ENCODE measurements at places on chromosomes 7 and 10.

GRCh38 chr7:69962186-69963065, 364.2 kb downstream of the AUTS2 start:
- no peak for DNase-seq

DNA sequence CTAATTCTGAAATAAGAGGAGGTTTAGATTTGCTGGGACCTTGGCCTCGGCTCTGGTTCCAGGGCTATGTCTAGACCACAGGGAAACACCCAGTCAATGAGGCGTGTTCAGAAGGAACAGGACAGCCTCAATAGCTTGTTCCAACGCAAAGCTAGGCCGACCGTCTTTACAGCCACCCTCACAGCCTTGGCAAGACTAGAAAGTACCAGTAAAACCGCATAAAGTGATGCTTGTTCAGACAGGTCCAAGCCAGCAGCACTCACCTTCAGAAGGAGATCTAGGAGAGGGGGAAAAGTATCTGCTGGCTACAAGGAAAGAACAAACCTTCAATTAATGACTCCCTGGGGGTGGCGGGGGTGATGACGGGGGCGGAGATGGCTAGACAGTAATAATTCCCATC, 50.1 kb upstream of the LMTK2 start:
- DNase-seq: no peak

DNA sequence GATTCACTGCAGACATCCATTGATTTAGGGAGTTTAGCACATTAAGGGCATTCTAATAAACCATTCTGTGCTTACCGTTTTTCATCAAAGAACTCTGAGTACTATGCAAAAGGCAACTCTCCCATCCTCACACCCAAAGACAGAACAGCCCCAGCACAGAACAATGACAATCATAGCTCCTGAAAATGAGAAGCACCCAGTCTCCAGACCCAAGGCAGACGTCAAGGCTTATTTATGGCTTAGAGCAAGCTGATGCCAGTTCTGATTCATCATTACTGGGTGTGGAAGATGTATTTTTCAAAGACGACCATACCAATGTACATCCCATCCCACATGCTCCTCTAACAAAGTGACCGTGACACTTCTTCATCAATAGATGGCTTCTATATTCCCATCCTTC, 67.6 kb downstream of the OSBPL3 start:
- no peak for DNase-seq

GRCh38 chr10:84540617-84541288, 212.4 kb downstream of the CCSER2 start:
- DNase-seq: peak; percentile 49

- no peak for DNase-seq
These were observed 70.4 kb downstream of the ST8SIA6 start for GRCh38 chr10:17383801-17384555.

DNA sequence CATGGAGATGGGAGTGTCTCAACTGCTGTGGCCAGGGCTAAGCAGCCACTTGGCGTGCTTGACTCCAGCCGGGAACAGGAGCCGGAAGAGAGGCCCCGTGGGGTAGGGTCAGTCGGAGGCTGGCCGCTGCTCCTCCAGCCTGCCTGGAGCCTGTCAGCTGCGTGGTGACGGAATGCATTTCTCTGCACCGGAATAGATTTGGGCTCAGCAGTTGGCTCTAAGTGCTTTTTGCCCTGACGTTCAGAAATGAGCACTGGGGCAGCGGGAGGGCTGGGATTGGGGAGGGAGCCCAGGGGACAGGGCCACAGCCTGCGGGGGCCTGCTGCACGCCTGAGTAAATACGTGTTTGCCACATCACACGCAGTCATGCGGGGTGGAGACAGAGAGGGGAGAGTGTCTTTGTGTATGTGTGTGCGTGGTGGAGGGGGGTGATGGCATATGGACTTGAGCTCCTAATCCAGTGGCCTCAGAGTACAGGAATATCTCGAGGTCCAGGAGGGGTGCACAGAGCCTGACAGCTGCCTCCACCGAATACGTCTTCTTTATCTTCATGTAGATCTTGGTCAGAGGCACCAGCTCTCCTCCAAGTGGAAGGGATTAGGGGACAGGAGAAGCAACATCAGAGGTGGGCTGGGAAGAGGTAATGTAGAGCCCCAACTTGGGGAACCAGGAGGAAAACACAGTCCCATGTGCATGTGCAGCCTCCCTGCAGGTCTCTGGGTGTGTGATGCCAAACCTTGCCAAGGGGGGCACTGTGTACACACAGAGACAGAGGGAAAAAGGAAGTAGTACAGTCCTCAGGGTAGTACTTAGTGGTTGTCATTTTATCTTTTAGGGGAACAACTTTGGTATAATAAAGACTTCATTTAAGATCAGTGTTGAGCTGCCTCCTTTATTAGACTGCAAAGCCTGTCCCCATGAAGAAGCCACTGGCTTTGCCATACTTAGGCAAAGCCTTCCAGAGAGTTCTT, 151.4 kb downstream of the CDH23 start:
- DNase-seq: no peak

DNA sequence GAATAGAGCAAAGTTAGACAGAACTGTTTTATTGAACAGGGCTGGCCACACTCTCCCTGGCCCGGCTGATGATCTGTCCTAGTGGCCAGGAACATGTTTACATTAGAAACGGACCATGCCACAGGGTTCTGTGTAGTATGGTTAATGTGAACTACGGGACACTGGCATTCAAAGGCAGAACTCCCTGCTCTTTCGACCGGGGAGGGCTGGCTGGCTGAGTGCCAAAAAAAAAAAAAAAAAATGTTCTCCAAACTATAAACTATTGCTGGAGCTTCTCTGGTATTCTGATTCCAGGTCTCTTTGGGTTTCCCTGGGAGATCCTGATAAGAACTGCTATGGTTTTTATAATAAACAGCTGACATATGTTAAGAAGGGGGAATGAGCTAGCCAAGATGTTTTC, 1262.6 kb upstream of the SORCS1 start:
- DNase-seq: no peak

GRCh38 chr10:16966991-16967865, 150.0 kb upstream of the RSU1 start:
- DNase-seq: no peak

GRCh38 chr7:2734751-2735571, 47.0 kb downstream of the AMZ1 start:
- no peak for DNase-seq

- no peak for DNase-seq
These were observed 33.6 kb downstream of the GPER1 start for GRCh38 chr7:1121476-1121875.

DNA sequence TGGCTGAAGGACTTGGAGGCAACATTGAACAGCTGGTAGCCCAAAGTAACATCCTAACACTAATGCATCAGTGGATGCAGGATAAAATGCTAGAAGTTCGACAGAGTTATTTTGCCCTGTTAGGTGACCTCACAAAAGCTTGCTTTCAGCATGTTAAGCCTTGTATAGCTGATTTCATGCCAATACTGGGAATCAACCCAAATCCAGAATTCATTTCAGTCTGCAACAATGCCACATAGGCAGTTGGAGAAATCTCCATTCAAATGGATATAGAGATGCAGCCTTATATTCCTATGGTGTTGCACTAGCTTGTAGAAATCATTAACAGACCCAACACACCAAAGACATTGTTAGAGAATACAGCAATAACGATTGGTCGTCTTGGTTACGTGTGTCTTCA, 62.9 kb downstream of the CCSER2 start:
- no peak for DNase-seq

GRCh38 chr7:146772601-146773000, 656.0 kb downstream of the CNTNAP2 start:
- DNase-seq: no peak

- DNase-seq: no peak
These were observed 84.8 kb downstream of the HBP1 start for GRCh38 chr7:107253599-107253998.

DNA sequence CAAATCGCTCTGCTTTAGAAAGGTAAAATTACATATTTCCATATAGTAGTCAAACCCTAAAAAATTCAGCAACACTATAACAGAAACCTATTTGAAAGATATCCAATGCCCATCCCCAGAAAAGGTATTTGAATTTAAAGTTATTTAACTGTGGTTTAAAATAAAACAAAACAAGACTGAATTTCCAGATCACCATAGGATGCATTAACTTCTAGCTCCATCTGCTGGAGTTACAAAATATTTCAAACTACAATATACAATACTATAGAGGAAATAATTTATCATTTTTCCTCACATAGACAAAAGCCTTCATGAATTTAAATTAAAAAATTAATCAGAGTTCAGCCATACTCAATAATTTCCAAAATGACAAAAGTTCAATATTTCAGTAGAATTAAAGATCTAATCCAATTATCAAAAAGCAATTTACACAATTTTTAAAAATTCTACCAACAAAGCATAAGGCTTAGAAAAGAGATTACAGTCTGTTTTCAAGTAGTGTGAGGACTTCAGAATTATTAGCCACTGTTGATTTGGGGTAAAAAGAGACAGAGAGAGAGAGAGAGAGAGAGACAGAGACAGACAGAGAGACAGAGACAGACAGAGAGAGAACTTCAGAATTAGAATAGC, 75.9 kb downstream of the LMBR1 start:
- DNase-seq: no peak

DNA sequence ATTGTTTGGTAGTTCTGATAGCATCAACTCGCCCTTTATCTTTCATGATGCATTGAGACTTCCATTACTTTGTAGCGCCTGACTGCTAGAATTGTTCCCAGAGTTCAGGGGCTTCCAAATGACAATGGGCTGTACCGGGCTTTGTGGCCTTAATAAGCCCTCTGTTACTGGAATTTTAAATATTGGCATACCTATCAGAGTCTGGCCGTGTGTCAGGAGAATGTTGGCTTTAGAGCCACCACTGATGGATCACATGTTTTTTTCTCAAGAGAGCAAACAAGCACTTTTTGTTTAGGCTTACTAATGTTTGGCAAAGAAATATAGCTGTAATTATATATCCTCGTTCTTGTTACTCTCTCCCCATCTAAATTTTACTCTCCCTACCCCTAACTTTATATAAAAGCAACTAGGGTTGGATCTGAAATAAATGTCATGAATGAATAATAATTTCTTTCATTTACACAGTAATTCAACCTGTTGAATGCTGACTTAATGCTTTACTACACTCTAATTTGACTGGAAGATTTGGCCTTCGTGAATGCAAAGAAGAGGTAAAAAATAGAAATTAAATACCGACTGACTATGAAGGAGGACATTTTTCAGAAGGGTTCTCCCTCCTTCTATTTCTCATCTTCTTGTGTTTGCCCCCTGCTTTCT, 396.7 kb downstream of the AUTS2 start:
- no peak for DNase-seq

DNA sequence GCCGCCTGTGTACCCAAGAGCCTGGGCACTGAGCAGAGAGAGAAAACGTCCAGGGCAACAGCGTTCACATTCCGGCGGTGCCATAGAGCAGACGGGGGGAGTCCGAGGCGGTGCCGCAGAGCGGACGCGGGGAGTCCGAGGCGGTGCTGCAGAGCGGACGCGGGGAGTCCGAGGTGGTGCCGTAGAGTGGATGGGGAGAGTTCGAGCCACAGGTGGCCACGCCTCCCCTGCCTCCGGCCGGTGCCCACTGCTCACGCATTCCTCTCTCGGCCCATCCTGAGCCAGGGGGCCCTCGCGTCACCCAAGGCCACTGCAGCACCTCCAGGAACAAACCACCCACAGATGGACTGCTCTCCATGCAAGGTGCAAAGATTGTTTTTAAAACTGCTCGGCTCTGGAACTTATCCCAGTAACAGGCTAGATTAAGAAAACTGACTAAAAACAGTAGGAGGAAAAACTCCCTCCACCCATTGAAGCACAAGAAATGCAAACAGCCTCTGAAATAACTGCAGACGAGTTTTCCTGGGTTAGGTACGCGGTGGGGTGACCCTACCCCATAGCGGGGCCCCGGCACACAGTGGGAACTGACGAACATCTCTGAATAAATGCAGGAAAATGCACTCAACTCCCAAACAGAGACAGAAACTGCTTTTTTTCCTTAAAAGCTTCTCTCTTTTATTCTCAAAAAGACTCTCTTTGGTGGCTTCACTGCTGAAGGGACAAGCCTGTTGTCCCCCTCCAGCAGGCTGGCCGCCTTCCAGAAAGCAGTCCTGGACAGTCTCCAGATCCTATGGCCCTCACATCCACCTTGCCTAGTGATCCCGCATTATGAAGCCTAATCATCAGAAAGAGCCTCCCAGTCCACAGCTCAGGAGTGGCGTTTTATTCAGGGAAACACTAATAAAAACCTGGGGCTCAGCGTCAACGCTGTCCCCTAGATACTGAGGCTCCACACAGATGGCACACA, 55.9 kb downstream of the DIP2C start:
- DNase-seq: no peak

DNA sequence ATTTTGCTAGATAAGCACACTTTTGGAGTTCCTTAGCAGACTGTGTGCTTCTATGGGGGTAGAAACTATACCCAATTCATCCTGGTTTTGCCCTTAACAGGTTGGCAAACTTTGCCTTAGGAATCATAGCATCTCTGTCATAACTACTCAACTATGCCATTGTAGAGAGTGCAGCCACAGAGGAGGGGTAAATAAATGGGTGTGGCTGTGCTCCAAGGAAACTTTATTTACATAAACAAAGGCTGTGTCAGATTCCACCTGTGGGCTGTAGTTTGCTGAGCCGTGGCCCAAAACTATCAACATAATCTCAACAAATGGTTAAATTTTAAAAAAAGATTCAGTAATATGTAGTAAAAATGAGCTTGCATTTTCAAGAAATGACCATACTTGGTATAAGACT, 51.6 kb upstream of the LAMB1 start:
- DNase-seq: no peak

GRCh38 chr7:118286131-118286530, 61.6 kb downstream of the ANKRD7 start:
- DNase-seq: no peak

GRCh38 chr10:77844713-77845445, 81.7 kb downstream of the DLG5 start:
- no peak for DNase-seq

DNA sequence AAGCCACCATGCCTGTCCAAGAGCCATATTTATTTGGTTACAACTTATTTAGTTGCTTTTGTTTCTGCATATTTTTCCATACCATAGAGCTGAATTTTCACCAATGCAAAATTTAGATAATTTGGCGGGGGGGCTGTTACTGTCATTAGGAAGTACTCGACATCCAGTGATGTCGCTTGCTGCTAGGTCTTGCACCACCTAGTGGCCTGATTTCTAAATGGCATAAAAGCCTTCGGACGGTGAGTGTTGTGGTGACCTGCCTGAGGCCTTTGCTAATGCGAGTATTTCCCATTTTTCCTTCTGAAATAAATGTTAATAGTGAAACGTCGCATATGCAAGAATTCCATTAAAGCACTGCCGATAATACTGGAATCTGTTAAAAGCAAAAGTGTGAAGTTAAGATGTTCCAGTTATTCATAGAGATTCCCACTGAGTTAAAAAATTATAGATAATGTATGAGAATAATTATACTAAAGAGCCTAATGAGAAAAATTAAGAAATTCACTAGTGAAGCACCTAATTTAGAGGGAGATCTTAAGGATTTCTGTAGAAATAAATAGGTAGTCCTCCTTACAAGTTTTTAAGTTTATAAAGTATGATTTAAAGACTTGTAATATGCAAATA, 86.1 kb upstream of the DNAJB6 start:
- peak; percentile 31 for DNase-seq

DNA sequence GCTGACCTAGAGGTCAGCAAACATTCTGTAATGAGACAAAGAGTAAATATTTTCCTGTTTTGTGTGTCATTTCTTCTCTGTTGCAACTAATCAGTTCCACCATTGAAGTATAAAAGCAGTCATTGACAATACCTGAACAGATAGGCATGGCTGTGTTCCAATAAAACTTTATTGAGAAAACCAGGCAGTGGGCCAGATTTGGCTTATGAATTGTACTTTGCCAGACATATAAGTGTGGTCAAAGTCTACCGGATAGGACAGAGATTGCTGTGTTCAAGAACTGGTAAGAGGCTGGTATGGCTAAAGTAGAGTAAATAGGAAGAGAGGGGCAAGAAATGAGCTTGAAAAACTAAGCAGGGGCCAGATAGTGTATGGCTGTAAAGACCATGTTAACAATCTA, 38.3 kb upstream of the TAC1 start:
- DNase-seq: no peak

All from T-cell (primary cell).